ENCODE measurements at places on chromosomes 5 and 9. TPM values are rescaled to one million over a fixed set of nuclear protein-coding genes. Genes with fewer than 3 reads are reported as not detected.

GRM6 gene
- not detected for total RNA-seq

CDH6 gene
- total RNA-seq, result 0.23 TPM

- no peak for DNase-seq
These were observed 459.1 kb upstream of the CDH9 start for GRCh38 chr5:27497491-27497890.

GARNL3 gene
- 12.6 TPM for total RNA-seq

ECPAS gene
- total RNA-seq, result 91.9 TPM

- no peak for DNase-seq
These were observed 25.2 kb downstream of the CYFIP2 start for GRCh38 chr5:157290981-157291711.

DNA sequence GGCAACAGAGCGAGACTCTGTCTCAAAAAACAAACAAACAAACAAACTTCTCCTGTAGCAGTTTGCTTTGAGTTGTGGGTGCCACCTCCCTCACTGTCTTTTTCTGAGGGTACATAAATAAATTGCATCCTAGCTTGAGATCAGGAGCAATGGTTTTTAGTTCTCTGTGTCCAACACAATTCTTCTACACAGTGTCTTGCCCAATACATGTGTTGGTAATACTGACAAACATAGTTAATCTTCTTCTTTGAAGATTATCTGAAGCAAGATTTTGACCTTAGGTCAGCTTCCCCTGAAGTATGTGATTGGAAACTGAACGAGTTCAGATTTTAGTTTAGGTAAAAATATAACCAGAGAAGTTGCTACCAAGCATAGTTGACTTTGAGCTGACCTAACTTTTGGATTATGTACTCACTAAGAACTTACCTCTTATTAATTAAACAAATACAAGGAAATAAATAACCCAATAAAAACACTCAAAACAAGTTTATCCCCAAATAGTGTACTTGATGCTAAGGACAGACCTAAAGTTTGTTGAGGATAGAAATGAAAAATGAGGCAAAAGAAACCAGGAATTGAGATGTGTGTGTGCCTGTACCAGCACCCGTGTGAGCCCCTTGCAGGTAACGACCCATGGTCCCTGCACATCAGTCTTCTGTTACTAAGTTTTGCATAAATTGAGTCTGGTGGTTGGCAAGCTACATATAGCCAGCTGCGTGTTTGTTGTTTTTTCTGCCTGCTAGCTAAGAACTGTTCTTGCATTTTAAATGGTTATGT, 16.2 kb downstream of the TJP2 start:
- DNase-seq, result no peak

DNA sequence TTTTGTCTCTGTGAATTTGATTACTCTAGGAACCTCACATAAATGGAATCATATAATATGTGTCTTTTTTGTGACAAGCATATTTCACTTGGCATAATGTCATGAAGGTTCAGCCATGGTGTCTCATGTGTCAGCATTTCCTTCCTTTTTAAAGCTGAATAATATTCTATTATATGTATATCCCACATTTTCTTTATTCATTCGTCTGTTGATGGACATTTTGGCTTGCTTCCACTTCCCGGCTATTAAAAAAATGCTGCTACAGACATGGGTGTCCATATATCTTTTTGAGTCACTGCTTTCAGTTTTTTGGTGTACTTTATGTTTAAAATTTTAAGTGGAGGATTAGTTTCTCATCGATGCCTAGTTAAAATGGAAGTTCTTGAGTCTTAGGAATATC, 59.8 kb upstream of the C5orf63 start:
- DNase-seq, result no peak

GRCh38 chr5:15020736-15021135, 149.2 kb upstream of the ANKH start:
- no peak for DNase-seq
